ENCODE measurements at places on chromosomes 16 and 17.

DNA sequence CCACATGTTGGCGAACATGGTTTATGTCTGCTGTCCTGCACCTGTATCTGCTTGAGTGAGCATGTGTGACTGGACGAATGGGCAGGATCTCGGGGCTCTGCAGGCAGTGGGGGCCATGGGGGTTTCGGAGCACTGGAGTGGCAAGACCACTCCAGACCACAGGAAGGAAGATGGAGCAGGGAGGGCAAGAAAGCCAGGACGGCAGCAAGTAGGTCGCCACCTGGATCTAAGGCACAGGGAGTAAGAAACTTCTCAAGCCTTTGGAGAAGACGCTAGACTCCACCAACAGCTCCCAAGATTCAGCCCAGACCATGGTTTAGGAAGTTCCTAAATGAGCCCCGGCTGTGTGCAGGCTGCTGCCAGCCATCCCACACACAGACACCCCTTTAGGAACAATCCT is 32.8 kb upstream of the C16orf95 start:
- DNase-seq = no peak

DNA sequence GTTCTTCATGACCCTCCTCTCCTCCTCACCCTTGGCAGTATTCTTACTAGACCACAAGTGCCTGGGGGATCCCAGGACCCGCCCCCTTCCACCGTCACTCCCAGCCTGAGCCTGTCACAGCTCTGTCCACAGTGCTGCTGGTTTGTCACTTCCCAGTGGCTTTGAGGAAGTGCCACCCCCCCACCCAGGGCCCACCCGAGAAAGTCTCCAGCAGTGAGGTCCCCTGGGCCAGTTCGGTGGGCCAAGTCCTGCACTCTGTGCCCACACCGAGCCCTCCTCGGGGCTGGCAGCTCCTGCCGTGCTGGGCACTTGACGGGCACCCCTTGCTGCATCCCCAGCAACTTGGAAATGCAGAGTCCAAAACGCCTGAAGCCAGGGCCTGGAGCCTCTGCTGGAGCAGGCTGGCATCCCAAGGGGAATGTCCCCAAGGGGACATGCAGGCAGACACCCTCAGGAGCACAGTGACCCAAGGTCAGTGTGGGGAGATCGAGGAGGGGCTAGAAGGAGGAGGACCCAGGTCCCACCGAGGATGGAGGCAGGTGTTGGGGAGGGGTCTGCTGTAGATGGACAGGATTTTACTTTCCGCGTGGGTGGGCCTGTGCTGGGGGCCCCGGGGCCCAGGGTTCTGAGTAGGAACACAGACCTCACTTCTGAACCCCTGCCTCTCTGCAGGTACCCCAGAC is 15.5 kb downstream of the MMP15 start:
- no peak for DNase-seq

DNA sequence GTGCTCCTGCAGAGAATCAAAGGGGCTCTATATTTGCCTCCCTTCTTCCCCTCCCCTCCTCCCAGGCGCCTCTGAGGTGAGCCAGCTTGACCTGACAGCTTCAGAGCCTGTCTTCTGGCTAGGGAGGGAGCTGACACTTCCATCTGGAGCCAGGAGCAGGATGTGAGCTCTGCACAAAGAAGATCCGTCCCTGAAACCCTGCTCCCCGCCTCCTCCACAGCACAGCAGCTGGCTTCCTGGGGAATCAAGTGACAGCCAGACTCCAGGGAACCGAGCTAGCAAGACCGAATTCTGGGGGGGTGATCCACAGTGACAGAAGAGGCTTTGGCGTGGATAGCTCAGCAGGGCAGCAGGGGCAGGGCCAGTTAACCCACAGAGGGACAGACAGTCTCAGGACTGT is 37.2 kb downstream of the CCDC182 start:
- DNase-seq = no peak

DNA sequence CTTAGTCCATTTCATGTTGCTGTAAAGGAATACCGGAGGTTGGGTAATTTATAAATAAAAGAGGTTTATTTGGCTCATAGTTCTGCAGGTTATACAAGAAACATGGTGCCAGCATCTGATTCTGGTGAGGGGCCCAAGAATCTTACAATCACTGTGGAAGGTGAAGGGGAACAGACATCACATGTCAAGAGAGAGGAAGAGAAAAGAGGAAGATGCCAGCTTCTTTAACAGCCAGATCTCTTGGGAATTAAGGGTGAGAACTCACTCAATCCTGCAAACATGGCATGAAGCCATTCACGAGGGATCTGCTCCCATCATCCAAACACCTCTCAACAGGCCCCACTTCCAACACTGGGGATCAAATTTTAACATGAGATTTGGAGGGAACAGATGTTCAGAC is 49.5 kb downstream of the BMERB1 start:
- DNase-seq = no peak

DNA sequence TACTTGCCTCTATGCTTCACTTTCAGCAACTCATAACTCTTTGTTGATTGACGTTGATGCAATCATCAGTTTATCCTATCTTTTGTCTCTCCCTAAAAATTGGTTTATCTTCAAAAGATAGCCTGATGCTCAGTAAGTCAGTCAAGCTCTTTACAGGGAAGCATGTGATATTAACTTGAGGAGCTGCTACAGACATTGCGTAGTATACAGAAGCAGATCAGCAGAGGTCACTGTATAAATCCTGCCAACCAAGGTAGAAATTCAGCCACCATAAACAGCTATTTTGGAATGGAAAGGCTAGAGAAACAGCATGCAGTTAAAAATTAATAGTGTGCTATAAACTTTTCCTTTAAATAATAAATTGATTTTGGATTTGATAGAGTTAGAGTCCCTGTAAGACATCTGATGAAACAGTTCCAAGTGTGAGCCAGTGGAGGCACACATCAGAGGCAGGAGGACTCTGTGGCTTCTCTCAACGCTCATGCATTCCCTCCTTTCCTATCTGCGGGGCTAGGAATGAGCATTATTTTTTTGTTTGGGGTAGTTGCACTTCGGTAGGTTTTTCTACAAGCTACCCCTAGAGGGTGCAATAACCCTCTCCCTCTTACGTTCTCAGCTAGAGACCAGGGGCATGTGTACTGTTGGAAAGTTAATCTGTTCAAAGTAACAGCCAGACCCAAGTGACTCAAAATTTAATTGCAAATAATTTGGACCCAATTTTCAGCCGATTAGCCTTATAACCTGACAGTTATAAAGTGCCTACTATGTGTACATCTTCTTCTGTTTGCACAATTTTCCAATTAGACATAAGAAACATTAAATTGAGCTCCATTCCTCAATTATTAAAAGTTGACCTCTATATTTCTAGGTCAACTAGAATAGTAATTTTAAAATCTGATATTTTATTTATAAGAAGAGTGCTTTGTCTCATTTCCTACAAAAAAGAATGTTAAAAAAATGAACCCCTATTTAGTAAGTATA is 647.7 kb upstream of the SOX9 start:
- DNase-seq = no peak

DNA sequence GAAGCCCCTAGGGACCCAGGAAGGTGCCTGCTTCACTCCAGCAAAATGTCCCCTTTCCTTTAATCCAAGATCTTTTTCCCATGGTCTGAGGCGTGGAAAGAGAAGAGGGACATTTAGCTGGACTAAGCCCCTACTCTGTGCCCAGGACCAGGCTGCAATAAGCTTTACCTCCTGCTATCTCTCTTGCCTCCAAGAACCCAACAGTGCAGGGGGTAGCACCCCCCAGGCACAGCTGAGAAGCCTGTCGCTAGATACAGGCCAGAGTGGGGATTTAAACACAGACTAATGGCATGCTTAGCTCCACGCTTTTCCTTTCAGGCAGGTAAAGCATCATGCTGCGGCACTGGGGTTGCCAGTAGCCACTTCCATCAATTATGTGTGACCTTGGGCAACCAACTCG is 24.5 kb upstream of the CCL1 start:
- DNase-seq = no peak

- no peak for DNase-seq
Observed at GRCh38 chr17:76014925-76015261, 12.2 kb downstream of the EVPL start.

GRCh38 chr16:48511071-48511540 is 98.9 kb downstream of the N4BP1 start:
- no peak for DNase-seq

DNA sequence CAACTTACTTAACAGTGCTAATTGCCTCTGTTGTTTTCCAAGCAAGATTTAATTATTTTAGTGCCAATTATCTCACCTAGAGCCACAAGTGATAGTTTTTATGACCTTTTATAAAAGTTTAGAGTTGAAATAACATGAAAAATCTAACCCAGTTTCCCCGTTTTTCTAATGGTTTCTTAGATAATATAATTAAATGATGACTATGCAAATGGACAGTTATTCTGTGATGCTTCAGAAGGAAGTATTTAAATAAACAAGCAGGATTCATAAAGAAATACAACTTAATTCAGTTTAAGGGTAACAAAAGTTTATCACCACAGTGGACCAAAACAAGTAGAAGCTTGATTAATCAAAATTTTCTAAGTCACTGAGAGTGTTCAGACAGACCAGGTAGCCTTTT is 721.2 kb upstream of the SOX9 start:
- no peak for DNase-seq

DNA sequence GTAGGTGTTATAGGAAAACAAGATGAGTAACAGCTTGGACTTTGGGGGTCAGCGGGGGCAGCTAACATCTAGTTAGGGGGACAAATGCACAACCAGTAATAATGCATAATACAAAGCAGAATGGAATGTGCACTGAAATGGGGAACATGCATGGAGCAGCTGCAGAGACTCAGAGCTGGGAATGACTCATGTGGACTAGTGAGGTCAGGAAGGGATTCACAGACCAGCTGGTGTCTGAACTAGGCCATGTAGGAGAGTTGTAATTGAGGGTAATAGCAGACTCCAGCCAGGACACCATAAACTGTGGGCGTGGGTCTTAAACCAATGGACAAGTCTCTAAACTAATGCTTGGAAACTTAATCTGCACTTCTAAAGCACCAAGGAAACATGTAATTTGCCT is 176.8 kb upstream of the ASIC2 start:
- no peak for DNase-seq

- no peak for DNase-seq
Observed at GRCh38 chr17:15130426-15130825, 134.7 kb downstream of the PMP22 start.

DNA sequence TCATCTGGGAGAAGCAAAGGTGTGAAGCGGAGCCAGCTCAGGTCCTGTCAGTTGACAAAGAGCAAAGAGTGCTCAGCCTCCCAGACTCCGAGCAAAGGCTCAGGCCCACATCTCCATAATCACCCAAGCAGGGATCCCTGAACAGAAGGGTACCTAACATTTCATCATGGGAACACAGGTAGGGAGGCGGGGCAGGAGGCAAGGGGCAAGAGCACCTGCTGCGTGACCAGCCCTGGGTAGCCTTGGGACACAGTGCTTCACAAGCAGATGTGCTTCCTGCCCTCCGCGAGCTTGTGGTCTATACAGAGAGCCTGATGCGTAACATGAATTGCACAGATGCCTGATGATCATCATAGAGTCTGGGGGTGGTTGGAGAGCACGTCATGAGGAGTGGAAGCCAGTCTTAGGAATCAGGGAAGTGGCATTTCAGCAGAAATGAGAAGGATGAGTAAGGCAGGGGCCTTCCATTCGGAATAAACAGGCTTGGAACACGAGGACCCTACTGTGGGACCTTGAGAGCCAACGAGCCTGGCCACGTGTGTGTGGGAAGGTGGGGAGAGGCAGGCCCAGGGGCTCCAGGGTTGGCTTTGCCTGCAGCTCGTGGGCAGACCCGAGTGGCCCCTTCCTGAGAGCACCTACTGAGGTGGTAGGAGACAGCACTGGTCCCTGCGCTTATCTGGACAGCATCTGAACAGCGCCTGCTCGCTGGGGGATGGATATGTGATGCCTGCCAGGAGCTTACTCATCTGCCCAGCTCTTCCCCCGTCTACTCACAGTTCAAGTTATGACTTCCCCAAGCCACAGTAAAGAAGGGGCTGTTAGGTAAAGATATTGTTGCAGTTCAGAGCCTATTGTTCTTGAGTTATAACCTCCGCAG is 125.8 kb downstream of the CCDC182 start:
- no peak for DNase-seq

GRCh38 chr17:20095336-20096080 is 86.3 kb downstream of the SPECC1 start:
- DNase-seq = no peak

- DNase-seq = no peak
Observed at GRCh38 chr17:11239379-11239970, 1.5 kb upstream of the SHISA6 start.

DNA sequence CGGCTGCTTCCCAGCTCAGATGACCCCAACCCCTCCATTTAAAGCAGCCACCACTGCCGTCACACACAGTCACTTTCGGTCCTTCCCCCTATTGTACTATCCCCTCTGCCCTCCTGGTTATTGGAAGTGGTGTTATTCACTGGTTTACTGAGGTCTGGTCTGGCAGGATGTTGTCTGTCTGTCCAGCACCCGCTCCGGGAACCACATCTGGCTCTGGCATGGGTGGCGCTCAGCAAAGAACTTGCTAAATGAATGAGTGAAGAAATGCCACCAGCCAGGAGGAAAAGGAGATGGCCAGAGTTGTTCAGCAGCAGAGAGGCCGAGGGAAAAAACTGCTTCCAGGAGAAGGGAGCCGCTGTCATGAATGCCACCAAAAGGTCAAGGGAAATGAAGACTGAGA is 161.6 kb downstream of the GSG1L start:
- no peak for DNase-seq

DNA sequence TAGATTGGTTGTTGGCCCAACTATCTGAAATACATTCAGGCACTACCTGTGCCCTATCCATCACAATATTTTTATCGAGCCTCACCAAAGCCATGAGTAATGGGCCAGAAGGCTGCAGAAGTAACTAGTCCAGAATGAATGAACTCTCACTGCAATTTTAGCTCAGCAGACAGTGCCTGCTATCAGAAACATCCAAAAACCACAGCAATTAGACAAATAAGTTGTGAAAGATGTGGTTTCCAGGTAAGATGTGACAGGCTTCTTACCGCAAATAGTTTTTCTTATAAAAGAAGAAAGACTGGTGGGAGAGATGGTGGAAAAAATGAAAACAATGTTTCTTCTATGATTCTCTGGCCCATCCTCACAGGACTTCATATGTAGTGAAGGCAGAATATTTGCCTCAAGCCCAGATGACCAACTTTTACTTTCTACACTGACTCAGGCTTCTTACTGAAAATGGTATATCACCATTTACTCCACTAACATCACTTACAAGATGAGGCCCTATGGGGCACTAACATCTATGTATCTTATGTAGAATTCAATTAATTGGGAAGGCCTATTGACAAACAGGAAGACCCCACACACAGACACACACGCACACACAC is 9.8 kb upstream of the RFFL start:
- no peak for DNase-seq

- no peak for DNase-seq
Observed at GRCh38 chr17:49513641-49514040, 18.5 kb downstream of the NGFR start.

GRCh38 chr17:49497148-49498028 is 2.3 kb downstream of the NGFR start:
- DNase-seq = no peak

GRCh38 chr17:76479515-76480060 is 12.2 kb downstream of the AANAT start:
- no peak for DNase-seq

GRCh38 chr16:1222553-1223354 is 2.3 kb downstream of the TPSG1 start:
- DNase-seq = no peak

- DNase-seq = no peak
Observed at GRCh38 chr17:43014649-43015542, 7.3 kb downstream of the VAT1 start.
